ENCODE measurements at places on chromosomes 13 and 19.

DNA sequence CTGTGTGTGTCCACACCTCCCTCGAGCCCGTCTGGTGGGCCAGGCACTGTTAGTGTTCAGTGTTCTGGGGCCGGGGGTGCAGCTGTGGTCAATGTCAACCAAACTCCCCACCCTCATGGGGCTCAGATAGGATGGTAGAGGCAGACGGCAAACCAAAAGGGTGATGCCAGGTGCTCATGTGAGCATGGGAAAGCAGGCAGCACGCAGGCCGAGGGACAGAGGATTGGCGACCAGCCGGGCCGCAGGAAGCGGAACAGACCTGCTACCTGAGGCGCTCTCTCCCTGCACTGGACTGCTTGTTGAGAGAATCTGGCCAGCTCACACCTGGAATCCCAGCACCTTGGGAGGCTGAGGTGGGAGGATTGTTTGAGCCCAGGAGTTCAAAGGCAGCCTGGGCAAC, 29.1 kb downstream of the DHX34 start:
- ATAC-seq: no peak

DNA sequence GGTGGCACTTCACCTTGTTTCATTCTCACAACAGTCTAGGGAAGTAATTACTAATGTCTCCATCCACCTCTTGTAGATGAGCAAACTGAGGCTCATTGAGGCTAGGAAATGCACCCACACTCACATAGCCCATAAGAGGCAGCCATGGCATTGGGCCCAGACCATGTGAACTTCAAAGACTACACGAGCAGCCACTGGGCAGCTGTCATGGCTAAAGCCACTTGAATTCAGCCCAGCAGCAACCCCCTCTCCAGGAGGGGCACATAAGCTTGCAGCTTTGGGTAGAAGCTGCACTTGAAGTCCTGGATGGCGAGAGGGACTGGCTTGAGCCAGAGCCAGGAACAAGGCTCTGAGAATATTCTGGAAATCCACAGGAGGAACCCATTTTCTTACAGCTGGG, 13.4 kb downstream of the ALOX5AP start:
- no peak for ATAC-seq

DNA sequence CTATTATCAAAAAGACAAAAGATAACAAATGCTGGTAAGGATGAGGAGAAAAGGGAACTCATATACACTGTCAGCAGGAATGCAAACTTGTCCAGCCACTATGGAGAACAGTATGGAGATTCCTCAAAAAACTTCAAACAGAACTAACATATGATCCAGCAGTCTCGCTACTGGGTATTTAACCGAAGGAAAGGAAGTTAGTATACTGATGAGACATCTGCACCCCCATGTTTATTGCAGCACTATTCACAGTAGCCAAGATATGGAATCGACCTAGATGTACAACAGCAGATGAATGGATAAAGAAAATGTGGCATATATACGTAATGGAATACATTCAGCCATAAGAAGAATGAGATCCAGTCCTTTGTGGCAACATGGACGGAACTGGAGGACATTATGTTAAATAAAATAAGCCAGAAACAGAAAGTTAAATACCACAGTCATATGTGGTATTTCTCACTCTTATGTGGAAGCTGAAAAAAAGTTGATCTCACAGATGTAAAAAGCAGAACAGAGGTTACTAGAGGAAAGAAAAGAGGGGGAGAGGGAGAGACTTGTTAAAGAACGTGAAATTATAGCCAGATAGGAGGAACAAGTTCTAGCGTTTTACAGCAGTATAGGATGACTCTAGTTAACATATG, 83.2 kb downstream of the RUBCNL start:
- ATAC-seq: no peak

DNA sequence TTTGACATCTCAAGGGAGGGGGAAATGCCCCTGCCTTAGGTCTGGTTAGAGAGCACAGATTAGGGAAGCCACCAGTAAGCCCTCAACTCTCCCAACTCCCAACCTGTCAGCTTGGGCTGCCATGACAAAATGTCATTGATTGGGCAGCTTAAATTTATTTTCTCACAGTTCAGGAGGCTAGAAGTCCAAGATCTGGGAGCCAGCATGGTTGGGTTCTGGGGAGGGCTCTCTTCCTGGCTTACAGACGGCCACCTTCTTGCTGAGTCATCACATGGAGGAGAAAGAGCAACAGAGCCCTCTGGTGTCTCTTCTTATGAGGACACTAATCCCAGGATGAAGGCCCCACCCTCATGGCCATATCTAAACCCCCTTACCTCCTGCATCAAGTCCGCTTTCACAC, 24.2 kb downstream of the C19orf12 start:
- peak; percentile 64 for ATAC-seq

GRCh38 chr19:54271106-54271505, 9.8 kb downstream of the LILRB2 start:
- no peak for ATAC-seq

- no peak for ATAC-seq
Measured at GRCh38 chr13:92967923-92968322, 258.7 kb upstream of the GPC6 start.

DNA sequence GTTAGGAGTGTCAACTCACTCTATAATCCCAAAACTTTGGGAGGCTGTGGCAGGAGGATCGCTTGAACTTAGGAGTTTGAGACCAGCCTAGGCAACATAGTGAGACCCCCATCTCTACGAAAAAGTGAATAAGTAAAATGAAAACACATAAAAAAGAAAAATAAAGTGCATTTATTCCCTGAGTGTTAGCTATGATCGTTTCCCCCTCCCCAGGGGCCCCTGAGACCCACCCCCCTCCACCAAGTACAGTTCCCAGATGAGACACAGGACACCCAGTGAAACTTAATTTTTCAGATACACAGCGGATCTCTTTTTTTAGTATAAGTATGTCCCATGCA, 28.6 kb upstream of the NANOS3 start:
- no peak for ATAC-seq

DNA sequence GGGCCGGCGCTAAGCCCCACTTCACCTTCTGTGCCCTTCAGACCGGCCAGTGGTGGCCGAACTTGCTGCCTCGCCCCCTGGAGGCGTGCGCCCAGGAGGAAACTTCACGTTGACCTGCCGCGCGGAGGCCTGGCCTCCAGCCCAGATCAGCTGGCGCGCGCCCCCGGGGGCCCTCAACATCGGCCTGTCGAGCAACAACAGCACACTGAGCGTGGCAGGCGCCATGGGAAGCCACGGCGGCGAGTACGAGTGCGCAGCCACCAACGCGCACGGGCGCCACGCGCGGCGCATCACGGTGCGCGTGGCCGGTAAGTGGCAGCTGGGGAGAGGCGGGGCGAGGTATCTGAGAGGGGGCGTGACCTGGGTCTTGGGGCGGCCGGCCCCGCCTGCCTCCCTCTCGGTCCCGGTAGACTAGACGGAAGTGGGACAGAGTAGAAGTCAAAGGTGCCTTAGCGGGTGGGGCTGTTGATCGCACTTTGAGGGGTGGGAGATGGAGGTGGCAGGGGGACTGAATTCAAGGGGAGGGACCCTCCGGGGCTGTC, 5.6 kb downstream of the ICAM5 start:
- peak; percentile 45 for ATAC-seq

GRCh38 chr13:80551650-80552497, 210.9 kb upstream of the SPRY2 start:
- ATAC-seq: no peak

DNA sequence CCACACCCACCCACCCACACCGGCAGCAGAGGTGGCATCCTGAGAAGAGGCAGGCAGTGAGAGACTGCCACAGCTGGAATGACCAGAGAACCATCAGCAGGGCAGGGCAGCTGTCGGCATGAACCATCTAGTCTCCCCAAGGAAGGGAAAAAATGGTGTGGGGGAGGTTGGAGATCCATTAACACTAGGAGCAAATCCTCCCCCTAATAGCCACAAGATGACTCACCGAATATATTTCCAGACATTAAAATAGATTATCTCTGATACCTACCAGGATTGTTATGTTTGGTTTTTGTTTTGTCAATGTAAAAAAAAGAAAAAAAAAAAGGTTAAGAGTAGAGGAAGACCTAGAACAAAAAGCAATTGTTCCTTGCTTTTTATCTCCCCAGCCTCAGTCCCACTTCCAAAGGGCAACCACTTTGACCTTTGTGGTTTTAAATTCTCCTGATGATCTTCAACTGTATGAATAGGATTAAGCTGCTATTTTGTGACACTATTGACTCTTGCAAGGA, 34.2 kb downstream of the THSD1 start:
- no peak for ATAC-seq

DNA sequence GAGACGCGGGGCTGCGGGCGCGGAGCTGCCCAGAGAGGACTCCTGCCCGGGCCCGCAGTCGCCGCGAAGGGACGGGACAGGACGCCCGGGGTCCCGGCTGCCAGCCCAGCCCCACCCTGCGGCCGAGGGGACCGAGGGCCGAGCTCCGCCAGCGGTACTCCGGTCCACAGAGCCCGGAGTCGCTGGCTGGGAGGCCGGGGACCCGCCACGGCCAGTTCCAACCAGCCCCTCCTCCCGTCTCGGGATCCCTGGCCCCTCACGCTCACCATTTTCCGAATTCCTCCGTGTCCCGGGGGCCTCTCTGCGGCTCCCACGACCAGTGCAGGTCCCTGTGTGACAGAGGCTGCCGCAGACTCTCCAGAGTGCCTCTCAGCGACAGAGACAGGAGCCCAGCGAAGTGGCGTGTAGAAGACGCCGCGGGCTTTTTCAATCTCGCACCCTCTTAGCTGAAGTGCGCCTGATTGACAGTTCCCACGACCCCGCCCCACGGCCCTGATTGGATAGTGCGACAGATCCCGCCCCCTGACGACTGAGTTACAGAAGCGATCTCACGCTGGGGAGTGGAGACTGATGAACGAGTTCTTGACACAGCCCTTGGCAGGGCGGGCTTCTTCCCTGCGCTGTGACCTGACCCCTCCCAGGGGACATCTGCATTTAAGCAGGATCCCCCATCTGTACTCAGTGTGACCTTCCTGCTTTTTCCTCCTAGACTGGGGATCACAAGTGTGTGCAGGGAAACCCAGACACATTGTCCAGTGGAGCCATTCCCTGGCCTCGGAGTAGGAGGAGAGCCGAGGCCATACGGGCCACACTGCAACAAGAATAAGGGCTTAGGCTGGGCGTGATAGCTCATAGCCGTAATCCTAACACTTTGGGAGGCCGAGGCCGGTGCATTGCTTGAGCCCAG, 44.0 kb downstream of the ZNF823 start:
- peak; percentile 97 for ATAC-seq

GRCh38 chr19:50511069-50511822, at the start of gene JOSD2:
TSS of gene JOSD2 (minus strand) at chr19:50511191. CDS start at chr19:50510431, 760 bp downstream.
- ATAC-seq: peak; percentile 91

DNA sequence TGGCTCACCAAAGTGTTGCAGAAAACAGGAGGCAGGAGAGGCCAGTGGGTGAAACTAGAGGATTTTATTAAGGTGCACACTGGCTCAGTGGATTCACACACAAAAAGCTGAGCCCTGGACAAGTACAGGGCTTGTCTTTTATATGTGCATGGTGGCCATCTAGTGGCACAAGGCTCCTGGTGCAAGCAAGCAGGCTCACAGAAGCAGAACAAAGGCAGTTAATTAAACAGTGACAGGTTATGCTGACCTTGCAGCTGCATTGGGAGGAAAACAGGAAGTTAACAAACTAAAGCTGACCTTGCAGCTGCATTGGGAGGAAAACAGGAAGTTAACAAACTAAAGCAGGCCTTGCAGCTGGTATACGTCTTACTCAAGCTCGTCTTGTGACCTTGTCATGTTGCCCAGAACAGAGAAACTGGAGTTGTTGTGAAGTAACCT, 65.3 kb upstream of the ZNF681 start:
- ATAC-seq: peak; percentile 79

DNA sequence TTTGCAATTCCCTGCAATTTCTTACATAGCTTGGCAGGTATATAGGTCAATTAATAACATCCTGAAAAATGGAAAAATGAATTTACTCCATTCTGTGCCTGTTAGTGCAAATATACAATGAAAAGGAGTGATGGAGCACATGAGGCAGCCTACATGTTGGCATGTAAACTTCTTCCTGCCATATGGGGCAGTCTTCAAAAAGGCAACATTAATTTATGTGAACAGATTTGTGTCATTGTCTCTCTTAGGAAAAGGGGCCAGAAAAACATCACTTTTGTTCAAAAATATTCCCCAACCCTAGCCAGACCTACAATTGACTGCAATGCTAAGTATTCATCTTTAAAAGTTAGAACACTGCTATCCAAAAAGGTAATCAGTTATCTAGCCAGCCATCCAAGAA, 332.2 kb downstream of the TBC1D4 start:
- ATAC-seq: no peak

- ATAC-seq: peak; percentile 3
Measured at GRCh38 chr19:46718157-46718933, 1.4 kb upstream of the PRKD2 start.

GRCh38 chr19:10431254-10431942, 11.1 kb downstream of the PDE4A start:
- no peak for ATAC-seq

- no peak for ATAC-seq
Measured at GRCh38 chr13:46749951-46750350, 47.0 kb downstream of the ESD start.

DNA sequence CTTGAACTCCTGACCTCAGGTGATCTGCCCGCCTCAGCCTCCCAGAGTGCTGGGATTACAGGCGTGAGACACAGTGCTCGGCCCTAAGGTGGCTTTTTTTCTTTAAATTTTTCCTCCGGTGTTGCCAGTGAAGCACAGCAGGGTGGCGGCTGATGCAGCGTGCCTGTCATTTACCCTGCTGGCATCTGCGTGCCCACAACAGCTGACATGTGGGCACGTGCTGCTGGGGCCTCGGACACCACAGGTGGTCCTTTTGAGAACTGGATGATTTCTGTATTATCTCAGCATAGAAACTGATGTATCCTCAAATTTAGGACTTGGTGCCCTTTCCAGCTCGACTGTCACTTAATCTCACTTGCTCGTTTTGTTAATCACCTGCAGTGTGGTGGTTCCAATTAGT, 31.2 kb upstream of the TEX29 start:
- no peak for ATAC-seq

DNA sequence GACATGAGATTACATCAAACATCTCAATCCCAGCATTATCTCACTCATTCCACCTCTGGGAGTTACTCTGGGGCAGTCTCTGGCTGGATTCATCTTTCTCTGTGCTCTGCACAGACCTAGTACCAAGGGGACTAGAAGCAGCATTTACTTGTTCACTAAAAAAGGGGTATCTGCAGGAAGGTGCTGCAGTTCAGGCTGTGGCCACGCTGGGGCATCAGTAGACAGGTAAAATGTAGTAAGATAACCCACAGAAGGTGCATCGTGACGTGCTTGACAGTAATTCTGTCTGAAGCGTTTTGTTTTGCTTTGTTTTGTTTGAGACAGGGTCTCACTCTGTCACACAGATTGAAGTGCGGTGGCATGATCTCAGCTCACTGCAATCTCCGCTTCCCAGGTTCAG, 29.3 kb downstream of the ZNF564 start:
- ATAC-seq: no peak

DNA sequence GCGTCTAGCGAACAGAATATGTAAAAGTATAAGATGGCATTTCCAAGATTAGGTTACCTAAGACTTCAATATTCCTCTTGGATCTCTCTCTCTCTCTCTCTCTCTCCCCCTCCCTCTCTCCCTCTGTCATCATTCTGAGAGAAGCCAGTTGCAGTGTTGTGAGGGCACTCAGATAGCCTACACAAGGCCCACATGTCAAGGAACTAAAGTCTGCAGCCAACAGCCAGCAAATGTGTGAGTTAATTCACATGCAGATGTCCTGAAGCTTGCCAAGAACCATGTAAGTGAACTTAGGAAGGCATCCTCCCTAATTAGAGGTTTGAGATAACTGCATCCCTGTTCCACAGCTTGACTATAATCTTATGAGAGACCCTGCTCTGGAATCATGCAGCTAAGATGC, 822.9 kb upstream of the PRR20A start:
- no peak for ATAC-seq

GRCh38 chr19:52993342-52994178, 20.2 kb upstream of the ERVV-1 start:
- peak; percentile 93 for ATAC-seq

All from esophagus mucosa (tissue), 1 donor.